Activated T-helper 17 cell treated with anti-CD3 and anti-CD28 coated beads, Interleukin-2, amount 50 U/mL, for 72 hours (primary cell): ENCODE measurements at places on chromosomes 4 and X. TPM values are rescaled to one million over a fixed set of nuclear protein-coding genes. Genes with fewer than 3 reads are reported as not detected.

The SPOCK3 gene
- total RNA-seq, result not detected

The FREM3 gene
- total RNA-seq, result not detected

- no peak for ATAC-seq
These were observed 46.5 kb upstream of the NKAP start for GRCh38 chrX:119989905-119990555.

- peak; percentile 60 for ATAC-seq
These were observed 66.6 kb downstream of the ING2 start for GRCh38 chr4:183571350-183571941.

GRCh38 chr4:124066595-124066994, 645.9 kb downstream of the ANKRD50 start:
- ATAC-seq, result no peak

The MAGEC2 gene
- not detected for total RNA-seq

DNA sequence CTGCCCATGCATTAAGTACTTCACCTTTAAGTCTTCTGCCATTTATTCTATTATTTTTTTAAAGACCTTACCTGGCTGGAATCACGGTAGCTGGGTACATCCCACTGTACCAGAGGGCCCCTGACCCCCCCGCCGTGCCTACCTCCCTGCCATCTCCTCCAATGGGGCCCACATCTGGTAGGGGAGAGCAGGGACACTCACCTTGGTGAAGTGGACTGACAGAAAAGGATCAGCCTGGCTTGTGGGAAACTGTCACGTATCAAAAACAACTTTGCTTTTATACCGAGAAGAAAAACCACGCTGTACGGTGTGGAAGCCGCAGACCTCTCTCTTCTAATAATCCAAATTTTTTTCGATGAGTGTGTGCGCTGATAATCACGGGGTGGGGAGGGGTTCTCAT, at the start of gene FOXP3:
Gene FOXP3, minus strand, starts transcription at position 251 of the 400 bp plus-strand sequence. CDS start 6,205 bp downstream, outside the sequence.
- ATAC-seq, result peak; percentile 7

- no peak for ATAC-seq
These were observed 18.0 kb upstream of the STAG2 start for GRCh38 chrX:123943488-123943887.

The TMA16 gene
- total RNA-seq, result 21.7 TPM

The LUZP4 gene
- total RNA-seq, result not detected

DNA sequence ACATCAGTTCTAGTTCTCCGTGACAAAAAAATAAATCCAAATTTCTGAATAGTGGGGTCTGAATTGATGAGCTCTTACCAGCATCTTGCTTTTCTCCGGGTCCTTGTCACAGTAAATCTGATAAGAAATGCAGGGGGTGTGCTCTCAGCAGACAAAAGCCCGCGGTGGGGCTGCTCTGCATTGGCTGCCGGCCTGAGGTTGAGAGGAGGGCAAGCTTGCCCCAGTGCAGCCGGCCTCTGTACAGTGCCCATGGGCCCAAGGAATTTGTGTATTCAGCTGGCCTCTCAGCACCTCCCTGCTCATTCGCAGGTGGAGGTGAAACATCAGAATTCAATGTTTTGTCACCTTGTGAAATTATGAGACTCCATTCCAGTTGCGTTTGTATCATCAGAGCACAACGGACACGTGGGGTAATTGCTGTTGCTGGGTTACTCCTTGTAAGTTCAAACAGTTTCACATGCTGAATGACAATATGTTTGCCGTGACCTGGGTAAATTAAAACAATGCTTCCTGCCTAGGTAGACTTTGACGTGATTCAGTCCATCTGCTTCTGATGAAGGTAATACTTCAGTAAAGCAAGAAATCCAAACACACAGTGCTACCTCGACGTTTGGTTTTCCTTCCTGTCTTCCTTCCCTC, 596.4 kb downstream of the MID1IP1 start:
- no peak for ATAC-seq

The PPARGC1A gene
- total RNA-seq, result not detected

- ATAC-seq, result no peak
These were observed 72.9 kb downstream of the MED28 start for GRCh38 chr4:17687237-17687857.

DNA sequence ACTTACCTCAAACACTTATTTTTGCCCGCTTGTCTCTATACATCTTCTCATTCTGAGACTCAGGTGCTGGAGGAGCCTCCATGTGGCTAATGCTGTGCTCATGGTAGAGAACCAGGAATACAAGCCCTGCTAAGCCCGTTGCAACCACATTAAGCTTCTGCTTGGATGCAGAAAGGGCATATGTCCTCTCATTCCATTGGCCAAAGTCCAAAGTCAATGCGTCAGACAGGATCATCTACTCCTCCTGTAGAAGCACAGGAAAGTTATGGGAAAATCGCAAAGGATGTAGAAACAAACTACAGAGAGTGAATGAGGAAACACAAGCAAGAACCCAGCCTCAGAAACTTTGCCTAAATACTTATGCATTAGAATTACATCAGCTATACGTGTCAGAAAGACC, 124.5 kb upstream of the AGA start:
- ATAC-seq, result no peak

DNA sequence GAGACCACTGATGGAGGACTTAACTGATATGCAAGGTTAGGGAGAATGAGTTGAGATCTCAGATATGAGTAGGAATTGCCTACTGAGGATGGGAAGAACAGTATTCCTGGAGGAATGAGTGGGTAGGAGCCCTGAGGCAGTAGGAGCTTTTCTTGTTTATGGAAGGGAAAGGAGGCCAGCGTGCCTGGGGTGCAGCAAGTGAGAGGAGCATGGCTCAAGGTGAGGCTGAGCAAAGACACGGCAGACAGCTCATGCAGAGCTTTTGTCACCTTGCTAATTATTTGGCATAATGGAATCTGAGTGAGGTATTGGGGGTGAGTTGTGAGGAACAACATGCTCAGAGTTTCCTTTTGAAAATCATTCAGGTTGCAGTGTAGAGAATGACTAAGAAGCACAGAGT, 65.3 kb upstream of the IBSP start:
- no peak for ATAC-seq

DNA sequence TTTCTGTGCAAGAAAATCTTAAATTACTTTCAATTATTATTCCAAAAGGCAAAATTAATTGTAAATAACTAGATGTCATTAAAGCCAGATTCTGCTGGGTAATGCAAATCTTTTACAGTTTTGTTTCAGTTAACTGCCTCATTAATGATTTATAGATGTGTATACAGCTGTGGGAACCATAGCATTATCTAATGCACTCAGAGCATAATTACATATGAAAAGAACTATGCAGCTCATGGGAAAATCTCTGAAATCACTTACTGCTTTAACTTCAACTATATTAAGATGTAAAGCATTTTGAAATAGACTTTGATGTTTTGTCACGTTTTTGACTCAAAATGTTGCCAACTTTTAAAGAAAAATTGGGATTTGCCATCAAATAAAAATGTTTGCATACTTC, 630.3 kb upstream of the KLHL4 start:
- no peak for ATAC-seq

The STATH gene
- total RNA-seq, result not detected

The MANBA gene
- 10.0 TPM for total RNA-seq

The SSX7 gene
- total RNA-seq, result not detected

The NXF2B gene
- not detected for total RNA-seq

DNA sequence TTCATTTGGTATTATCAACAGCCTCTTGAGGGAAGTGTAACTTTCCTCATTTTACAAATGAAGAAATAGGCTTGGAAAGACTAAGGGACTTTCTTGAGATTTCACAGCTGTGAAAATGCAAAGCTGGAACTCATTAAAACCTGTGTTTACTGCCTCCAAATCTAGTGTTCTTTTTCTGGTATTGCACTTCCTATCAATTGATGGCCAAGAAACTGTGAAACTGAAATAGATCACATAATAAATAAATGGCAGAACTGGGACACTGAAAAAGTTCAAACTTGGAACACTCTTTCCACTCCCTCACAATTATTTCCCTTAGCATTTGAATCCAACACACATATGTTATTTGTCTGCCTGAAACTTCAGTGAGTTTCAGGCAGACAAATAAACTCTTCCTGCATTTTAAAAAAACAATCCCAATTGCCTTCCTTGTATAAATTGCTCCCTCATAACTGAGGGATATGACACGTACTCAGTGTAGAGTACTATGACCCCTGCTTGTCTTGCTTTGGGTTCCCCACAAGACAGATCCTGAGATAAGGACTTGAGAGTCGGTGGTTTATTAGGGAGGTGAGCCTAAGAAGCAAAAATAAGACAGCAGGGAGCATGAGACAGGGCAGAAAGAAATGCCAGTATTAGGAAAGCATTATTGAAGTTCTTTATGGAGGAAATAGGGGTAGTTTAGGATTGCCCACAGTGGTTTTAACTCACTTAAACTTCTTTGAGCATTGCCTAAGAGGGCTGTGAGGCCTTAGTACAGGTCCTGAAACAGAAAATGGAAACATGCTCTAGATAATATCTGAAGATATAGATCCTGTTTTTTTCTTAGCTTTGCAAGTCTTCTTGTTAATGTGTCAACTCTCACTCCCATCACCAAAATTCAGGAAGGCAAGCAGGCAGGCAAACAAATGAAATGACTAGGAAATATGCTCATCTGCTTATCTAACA, 33.9 kb downstream of the RTL3 start:
- no peak for ATAC-seq

The PAGE1 gene
- total RNA-seq, result not detected

- ATAC-seq, result no peak
These were observed 15.4 kb downstream of the AFP start for GRCh38 chr4:73451404-73451803.

GRCh38 chr4:185128272-185129119, 14.6 kb upstream of the SLC25A4 start:
- peak; percentile 64 for ATAC-seq

DNA sequence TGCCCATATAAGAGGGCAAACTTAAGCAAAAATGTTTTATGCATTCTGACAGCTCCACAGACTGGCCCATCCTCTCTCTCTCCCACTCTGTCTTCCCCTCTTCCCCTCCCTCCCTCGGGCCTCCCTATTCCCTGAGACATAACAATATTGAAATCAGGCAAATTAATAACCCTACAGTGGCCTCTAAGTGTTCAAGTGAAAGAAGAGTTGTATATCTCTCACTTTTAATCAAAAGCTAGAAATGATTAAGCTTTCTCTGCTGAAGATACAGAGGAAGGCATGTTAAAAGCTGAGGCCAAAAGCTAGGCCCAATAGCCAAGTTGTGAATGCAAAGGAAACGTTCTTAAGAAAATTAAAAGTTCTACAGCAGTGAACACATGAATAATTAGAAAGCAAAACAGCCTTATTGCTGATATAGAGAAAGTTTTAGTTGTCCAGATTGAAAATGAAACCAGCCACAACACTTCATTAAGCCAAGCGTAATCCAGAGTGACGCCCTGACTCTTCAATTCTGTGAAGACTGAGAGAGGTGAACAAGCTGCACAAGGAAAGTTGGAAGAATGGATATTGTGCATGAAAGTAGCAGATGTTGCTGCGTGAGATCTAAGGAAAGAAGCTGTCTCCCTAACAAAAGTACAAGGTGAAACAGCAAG, 54.9 kb downstream of the USO1 start:
- ATAC-seq, result peak; percentile 63

The PROM1 gene
- 0.26 TPM for total RNA-seq

The APLN gene
- 2.5 TPM for total RNA-seq

DNA sequence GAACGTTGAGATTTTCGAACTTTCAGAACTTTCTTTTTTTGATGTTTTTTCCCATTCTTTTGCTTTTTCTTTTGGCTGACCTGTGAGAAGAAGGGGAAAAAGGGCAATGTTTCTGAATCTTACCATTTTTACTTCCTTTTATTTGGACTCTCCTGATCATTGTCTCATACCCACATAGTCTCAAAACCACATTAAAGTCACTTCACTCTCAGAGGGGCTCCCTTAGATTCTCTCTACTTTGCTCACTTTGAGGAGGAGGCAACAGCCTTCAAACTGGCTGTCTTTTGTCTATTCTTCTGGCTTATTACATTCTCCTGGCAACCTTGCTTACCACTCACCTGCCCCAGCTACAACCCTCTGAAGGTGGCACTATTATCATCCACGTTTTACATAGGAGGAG, 3.7 kb downstream of the CXCL9 start:
- ATAC-seq, result no peak

DNA sequence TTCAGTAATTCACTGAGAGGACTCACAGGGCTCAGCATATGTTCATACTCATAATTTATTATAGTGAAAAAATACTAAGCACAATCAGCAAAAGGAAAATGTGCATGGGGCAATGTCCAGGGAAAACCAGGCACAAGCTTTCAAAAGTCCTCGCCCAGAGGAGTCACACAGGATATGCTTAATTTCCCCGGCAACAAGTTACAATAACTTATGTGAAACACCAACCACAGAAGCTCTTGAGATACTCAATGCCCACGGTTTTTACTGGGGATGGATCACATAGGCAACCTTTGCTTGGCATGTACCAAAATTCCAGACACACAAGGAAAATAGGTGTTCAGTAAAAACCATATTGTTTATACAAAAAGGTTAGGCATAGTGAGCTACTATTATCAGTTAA, 38.5 kb upstream of the STPG2 start:
- no peak for ATAC-seq

GRCh38 chr4:153466949-153467896, 1.1 kb downstream of the TMEM131L start:
- ATAC-seq, result peak; percentile 37

The NLGN3 gene
- total RNA-seq, result 1.6 TPM

DNA sequence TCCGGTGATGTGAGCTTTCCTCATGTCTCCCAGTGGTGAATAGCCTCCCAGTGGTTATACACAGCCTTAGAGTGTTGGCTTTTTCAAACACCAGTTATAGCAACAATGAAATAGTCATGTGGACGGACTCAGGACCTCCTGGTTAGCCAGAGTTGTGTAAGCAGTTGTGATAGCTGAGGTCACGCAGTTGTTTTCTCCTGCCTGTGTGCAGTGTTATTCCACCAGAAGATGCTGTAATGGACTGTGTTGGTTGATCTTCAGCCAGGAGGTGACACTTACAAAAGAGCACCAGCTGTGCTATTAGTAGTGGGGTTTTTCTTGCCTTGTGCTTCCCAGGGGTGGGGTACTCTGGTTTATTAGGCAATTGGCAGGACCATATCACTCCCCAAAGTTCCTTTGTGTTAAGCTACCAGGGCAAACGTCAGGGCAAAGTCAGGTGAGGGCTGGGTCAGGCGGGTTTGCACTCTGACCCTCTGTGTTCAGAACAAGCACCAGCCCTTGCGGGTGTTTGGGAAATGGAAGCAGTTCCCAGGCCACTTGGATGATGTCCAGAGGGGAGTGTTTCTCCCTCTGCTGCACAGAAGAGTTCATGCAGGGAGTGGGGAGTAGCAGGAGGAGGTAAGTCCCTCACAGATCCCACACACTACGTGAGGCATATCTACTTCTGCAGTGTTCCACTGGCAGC, 252.6 kb downstream of the TMEM47 start:
- ATAC-seq, result no peak

The P2RY10 gene
- total RNA-seq, result 34.6 TPM

- ATAC-seq, result peak; percentile 53
These were observed 161.8 kb downstream of the FNIP2 start for GRCh38 chr4:158930639-158930972.

The CHST7 gene
- total RNA-seq, result 2.4 TPM

DNA sequence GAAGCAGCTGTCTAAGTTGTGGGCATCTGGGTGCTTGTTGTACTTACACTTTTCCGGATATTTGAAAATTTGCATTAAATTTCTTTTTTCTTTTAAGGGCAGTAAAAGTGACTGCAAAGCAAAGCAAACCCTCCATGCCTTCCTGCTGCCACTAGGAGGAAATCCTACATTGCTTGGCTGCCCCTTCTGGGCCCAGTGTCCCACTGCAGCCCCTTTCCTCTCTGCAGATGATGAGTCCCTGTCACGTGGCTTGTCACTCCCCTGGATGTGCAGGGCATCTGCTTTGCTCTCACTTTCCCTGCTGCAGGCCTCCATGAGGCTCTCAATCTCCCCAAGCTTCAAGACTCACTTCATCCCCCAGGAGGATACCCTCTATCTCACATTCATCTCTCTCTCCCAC, 12.7 kb downstream of the TSR2 start:
- ATAC-seq, result no peak
